ENCODE measurements at places on chromosomes 1 and 21. TPM values are rescaled to one million over a fixed set of nuclear protein-coding genes. Genes with fewer than 3 reads are reported as not detected.

RBBP4 gene
- total RNA-seq, result 204 TPM

TNFRSF4 gene
- not detected for total RNA-seq

TAL1 gene
- not detected for total RNA-seq

GBP4 gene
- total RNA-seq, result not detected

MPL gene
- total RNA-seq, result not detected

TGFB2 gene
- not detected for total RNA-seq

TLR5 gene
- not detected for total RNA-seq

NFIA gene
- 15.8 TPM for total RNA-seq

- DNase-seq, result peak; percentile 66
Measured at GRCh38 chr21:34517491-34518245, 5.7 kb upstream of the KCNE1 start.

GRCh38 chr21:42016364-42016985 lies 6.3 kb upstream of the ZBTB21 start:
- DNase-seq, result no peak

DNA sequence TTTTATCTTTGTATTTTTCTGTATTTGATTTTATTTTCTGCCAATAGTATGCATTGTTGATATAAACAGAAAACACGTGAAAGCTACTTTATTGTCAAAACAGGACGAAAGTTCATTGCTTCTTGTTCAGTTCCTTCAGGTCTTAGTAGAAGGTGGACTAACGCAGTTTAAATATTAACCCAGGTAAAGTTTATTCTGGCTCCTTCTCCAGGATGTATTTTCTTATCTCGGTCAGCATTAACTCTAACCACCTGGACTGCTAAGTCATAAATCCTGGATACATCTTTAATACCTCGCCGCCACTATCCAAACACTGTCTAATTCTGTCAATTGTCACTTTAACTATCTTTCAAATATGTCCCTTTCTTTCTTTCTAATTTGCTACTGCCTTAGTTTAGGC lies 5.7 kb upstream of the SOAT1 start:
- DNase-seq, result no peak

DNA sequence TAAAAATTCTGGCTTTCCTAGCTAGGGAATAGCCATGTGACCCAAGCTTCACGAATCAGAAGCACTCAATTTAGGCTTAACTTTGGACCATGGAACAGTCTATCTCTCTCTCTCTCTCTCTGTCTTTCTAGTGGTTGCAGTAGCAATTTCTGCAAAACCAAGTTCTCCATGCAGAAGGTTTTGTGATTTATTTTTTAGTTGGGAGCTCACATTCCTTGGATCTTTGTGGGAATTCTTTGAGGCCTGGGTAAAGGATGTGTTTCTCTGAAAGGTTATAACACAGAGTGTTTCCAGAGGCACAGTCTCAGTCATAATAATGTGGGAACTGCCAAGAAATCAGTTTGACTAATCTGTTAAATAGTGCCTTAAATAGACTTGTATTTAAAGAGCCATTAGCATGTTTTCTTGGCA lies 112.3 kb upstream of the COL11A1 start:
- DNase-seq, result no peak

DNA sequence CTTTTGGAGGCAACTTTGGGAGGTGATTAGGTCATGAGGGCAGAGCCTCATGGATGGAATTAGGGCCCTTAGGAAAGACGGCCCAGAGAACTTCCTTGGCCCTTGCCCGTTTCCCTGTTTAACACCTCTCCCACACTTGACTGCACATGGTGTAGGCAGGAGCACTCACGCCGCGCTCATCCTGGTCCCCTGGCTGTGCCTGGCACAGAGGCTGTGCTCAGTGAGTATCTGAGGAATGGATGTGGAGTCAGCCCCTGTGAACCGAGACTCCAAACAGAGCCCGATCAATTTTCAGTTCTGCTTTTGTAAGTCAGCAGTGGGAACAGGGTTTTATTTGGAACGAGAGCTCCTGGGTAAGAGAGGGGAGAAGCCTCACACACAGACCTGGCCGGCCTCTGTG lies 29.8 kb upstream of the ETV3 start:
- no peak for DNase-seq

- no peak for DNase-seq
Measured at GRCh38 chr21:43995521-43996105, 16.5 kb upstream of the TRAPPC10 start.

GRCh38 chr1:191508239-191508638 lies 650.0 kb upstream of the RGS18 start:
- no peak for DNase-seq

GRCh38 chr21:31732597-31733550 lies 956 bp upstream of the SCAF4 start:
- peak; percentile 79 for DNase-seq

- DNase-seq, result no peak
Measured at GRCh38 chr1:65211331-65211730, 63.3 kb downstream of the AK4 start.

- peak; percentile 40 for DNase-seq
Measured at GRCh38 chr1:242004751-242005495, 6.0 kb upstream of the MAP1LC3C start.

DNA sequence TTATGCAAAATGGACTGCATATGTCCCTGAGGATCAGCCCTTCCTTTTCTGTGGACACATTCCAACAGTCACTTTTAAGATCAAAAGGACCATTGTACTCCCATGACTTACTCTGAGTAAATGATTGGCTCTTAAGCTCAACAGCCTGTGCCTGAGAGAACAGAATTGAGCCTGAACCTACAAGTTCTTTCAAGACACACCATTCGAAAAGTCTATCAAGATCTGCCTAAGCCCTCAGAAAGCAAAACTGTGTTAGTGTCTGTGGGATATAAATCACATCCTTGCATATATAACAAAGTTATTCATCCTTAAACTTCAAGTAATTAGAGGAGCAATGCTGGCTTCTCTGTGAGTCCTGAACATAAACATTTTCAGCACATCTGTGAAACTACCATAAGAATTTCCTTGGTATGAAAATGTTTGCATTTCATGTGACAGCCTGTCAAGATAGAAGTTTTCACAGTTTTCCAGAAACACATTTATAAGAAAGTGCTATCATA lies 41.6 kb downstream of the PCNX2 start:
- DNase-seq, result no peak

DNA sequence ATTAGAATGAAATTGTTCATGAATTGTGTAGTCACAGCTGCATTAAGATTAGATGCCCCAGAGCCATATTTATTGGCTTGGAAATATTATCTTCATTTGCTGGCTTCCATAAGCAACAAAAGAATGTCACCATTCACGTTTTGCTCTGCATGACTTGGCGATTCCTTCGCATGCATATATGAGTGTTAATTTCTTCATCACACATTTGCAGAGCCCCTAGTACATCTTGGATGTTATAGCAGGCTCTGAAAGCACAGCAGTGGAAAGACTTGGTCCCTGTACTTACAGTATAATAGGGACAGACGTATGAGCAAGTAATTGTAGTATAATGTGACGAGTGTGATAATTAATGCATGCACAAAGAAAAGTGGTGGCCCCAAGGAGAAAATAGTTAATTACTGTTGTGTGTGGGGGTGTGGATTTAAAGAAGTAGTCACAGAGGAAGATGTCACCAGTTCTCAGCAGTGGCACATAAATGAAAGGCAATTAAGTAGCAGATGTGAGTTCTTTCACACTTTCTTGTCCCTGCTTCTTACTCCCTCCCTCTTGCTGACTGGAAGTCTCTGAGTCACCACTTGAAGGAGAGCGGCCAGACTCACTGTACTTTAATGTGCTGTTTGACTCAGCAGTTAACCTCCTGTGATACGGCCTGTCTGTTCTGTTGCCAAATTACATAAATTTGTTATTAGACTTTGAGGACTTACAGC lies 21.0 kb downstream of the S100A10 start:
- DNase-seq, result no peak

DNA sequence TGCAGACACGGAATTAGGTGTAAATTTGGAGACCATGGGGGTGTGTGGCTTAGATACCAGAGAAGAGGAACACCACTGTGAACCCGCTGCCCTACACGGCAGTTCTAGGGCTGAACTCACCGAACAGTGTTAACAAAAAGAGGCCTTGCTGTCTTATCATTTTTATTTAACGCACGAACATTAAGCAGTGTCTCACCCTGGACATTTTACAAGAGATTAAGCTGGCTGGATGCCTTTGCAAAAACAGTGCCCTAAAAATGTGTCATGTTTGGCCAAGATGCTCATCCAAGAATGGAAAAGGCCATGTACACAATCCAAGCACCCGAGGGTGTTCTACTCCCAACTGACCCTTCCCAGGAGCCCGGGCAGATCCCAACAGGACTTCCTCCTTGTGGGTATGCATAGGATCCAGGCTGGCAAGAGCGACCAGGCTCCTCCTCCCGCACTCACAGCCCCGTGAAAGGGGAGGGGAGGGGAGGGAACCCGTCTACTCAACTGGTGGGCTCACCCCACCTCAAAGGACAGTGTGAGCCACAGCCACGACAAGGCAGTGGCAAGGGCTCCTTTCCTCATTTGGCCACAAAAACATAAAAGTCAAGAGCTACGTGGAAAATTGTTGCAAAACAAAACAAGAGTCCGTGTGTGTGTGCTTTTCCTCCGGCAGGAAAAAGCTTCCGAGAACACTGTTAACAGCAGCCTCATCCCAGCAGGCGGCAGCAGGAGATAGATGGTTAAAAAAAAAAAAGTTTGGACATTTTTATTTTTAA lies 20.3 kb downstream of the C2CD2 start:
- DNase-seq, result no peak

DNA sequence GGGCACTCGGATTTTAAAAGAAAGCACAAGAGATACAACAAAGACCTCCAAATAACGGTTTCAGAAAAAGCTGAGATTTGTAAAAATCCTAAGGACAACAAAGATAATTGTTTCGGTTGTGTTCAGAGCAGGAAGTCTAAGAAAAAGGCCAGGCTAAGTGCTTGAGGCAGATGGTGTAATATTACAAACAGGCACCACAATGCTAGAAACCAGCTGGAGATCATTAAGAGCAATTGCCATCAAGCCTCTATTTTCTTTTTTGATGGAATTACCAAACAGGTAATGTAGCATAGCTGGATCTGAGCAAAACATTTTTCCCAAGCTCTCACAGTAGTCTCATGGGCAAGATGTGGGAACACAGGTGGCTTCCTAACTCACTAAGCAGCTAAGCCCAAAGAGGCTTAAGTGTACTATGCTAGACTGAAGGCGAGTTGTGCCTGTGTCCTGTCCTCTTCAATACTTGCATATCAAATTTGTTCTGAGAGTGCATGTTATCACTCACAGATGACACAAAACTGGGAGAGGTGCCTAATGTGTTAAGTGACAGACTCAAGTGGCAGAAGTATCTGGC lies 161.6 kb downstream of the GLUL start:
- no peak for DNase-seq

DNA sequence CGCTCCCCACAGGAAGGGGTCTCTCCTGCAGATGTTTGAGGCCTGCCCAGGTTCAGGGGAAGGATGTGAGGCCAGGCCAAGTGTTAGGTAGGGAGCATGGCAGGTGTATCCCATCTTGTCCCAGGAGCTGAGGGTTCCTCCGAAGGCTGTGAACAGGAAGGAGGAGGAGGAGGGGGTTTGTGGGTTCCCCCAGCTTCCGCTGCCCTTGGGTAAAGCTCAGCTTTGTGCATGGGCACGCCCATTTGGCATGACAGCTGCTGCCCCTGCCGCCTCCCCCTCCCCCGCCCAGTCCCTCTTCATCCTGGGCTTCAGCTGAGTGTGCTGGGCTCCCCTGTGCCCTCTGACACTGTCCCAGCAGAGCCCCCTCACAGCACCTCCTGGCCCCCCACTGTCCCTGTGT lies 25.5 kb downstream of the TNFRSF8 start:
- DNase-seq, result no peak

DNA sequence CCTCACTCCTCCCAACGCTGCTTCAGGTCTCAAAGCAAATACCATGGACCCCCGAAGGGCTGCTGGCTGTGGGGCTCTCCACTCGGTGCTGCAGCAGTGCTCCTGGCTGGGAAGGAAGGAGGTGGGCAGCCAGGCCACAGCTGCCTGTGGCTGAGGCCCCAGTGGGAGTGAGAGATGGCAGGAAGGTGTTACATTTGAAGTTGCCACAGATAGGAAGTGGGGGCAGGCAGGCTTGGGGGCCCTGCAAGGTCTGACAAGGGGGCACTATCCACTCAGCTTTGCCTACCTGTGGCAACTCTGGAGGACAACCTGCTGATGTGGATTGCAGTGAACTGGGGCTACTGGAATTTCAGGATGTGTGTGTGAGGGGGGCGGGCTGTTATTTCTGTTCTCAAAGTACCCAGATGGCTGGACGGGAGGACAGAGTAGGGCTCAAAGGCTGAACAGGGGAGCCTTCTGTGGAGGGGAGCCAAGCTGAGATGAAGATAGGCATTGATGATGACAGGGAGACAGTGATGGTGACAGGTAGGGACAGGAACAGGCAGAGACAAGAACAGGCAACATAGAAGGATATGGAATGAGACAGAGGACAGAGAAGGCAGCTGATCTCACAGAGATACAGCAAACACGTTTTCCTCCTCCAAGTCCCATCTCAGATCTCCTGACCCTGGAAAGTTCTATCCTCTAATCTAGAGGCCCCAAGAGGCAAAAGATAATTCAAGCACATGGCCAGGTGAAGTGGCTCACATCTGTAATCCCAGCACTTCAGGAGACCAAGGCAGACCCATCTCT lies 1.8 kb downstream of the ZNF683 start:
- no peak for DNase-seq

- no peak for DNase-seq
Measured at GRCh38 chr1:186577216-186577615, 103.0 kb downstream of the PTGS2 start.

GRCh38 chr1:24779689-24780464 lies 34.6 kb downstream of the CLIC4 start:
- DNase-seq, result peak; percentile 52

DNA sequence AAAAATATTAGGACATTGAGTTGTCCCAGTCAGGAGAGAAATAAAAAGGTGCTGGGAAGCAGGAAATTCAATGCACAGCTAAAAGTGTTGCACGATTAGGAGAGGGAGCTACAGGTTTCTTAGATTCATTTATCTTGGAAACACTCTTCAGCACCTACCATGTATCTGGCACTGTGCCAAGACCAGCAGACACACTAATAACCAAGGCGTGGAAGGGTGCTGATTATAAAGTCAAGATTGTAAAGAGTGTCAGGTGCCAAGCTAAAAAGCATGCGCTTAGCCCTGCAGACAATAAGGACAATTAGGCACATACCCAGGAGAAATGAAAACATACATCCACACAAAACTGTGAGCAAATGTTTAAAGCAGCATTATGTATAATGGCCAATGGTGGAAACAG lies 129.9 kb downstream of the DSCAM start:
- DNase-seq, result no peak

DNA sequence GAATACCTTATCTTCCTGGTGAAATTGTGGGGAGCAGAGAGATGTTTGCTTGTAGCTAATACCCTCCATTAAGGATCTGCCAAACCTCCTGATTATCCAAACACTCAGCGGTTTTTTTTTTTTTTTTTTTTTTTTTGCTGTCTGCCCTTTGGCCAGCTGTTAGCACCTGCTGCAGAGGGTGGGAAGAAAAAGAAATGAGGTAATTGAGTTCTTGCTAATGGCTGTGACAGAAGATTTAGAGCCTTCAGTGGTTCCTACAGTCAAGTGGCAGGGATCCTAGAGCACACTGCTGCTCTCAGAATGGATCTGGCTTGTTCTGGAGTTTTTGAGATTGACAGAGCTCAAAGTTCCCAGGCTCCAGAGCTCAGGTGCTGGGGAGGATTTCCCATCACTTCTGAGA lies 342.5 kb downstream of the DISC1 start:
- DNase-seq, result peak; percentile 26
